Tibial nerve (tissue), 4 donors: ENCODE measurements at places on chromosomes 12 and 14. TPM values are rescaled to one million over a fixed set of nuclear protein-coding genes. Genes with fewer than 3 reads are reported as not detected.

DNA sequence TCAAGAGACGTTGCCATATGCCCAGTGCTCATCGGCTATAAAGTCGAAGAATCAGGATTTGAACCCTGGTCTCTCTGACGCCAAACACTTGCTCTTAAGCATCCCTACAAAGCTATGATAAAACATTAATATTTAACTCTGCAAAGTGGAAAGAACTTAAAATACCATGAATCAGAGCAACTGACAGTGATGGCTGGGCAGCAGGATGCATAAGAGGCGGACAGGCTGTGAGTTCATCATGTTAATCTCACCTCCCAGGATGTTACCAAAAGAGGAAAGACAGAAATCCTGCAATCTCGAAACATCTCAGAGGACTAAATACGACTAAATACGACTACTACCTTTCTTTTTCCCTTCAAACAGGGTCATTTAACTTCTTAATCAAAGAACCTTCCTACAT is 5.8 kb downstream of the DICER1 start:
- H3K36me3 ChIP-seq = no peaks in the 10 kb centered on the region
- no peaks in the 10 kb centered on the region for H3K27me3 ChIP-seq
- H3K4me3 ChIP-seq = no peak overlapping the region
- DNase-seq = no peak
- no peaks in the 10 kb centered on the region for H3K4me1 ChIP-seq

- H3K4me1 ChIP-seq = no peaks in the 10 kb centered on the region
- peak overlapping the region; percentile 85 for H3K27ac ChIP-seq
- H3K36me3 ChIP-seq = no peaks in the 10 kb centered on the region
- DNase-seq = no peak
- no peaks in the 10 kb centered on the region for H3K27me3 ChIP-seq
- no peak overlapping the region for H3K4me3 ChIP-seq
These were observed 30.8 kb upstream of the PPP2R5C start for GRCh38 chr14:101730626-101731186.

DNA sequence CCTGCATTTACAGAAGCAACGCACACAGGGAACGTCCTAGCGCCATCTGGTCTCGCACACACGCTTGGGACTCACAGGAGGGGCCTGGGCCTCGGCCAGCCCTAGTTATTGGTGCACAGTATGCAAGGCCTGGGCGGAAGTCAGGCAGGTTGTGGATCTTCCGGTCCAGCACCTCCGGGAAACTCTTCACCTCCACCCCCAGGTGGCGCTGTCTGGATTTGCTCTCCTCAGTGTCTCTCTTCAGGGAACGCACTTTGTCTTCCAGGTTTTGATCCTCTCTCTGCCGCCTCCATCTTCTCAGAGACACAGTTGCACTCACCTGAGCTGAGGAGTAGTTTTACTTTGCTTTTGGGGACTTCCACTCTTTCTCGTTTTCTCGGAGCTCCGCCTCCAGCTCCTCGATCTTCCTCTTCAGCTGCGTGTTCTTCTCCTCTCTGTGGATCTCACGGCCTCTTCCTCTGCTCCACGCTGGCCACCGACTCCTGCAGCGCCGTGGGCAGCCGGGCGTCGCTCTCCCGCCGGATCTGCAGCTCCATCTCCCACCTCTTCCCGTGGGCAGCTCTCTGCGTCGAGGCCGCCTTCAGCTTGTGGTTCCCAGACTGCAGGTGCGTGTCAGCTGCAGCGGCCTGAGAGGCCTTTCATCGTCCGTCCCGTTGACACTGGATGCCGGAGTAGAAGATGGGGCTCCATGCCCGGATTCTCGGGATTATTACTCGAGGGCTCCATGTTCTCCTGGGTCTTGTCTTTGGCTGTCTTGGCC is 933.8 kb downstream of the TMEM121 start:
- no peaks in the 10 kb centered on the region for H3K27me3 ChIP-seq
- no peaks in the 10 kb centered on the region for H3K4me1 ChIP-seq
- H3K4me3 ChIP-seq = no peak overlapping the region

- no peak for DNase-seq
- no peak overlapping the region for H3K27ac ChIP-seq
- H3K27me3 ChIP-seq = no peaks in the 10 kb centered on the region
- no peak overlapping the region for H3K4me3 ChIP-seq
- no peaks in the 10 kb centered on the region for H3K4me1 ChIP-seq
These were observed 74.4 kb downstream of the PRIMA1 start for GRCh38 chr14:93713726-93714405.

DNA sequence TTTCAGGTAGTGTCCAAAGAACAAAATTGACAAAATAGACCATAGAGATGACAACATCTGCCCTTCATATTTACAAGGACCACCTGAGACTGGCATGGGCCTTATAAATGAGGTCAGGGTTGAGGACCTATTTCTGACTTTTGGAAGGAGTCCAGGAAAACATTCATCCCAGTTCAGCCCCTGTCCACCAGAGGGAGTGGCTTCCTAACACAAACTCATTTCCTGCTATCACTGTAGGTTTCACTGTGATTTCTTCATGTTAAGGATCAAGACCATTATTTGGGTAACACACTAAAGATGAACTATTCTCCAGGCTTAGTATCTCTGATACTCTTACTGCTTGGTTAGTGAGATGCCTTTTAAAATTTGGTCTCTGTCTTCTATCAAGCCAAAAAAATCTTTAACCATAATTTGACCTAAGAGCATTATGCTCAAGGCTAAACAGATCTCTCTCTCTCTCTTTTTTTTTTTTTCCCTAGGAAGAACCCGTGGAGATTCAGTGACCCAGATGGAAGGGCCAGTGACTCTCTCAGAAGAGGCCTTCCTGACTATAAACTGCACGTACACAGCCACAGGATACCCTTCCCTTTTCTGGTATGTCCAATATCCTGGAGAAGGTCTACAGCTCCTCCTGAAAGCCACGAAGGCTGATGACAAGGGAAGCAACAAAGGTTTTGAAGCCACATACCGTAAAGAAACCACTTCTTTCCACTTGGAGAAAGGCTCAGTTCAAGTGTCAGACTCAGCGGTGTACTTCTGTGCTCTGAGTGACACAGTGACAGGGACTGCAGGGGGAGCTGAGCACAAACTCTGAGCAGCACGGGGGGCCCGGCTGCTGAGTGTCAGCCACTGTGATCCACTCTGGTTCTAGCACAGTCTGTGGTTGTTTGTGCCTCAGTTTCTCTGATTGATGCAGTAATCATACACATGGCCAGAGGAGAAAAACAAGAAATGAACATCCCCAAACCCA is 267.6 kb upstream of the OR4E1 start:
- no peaks in the 10 kb centered on the region for H3K4me1 ChIP-seq
- H3K27me3 ChIP-seq = no peaks in the 10 kb centered on the region
- no peak for DNase-seq
- no peaks in the 10 kb centered on the region for H3K36me3 ChIP-seq

Gene FAM186B
- 0.44 TPM for total RNA-seq
